ENCODE measurements at places on chromosomes 16 and 17.

DNA sequence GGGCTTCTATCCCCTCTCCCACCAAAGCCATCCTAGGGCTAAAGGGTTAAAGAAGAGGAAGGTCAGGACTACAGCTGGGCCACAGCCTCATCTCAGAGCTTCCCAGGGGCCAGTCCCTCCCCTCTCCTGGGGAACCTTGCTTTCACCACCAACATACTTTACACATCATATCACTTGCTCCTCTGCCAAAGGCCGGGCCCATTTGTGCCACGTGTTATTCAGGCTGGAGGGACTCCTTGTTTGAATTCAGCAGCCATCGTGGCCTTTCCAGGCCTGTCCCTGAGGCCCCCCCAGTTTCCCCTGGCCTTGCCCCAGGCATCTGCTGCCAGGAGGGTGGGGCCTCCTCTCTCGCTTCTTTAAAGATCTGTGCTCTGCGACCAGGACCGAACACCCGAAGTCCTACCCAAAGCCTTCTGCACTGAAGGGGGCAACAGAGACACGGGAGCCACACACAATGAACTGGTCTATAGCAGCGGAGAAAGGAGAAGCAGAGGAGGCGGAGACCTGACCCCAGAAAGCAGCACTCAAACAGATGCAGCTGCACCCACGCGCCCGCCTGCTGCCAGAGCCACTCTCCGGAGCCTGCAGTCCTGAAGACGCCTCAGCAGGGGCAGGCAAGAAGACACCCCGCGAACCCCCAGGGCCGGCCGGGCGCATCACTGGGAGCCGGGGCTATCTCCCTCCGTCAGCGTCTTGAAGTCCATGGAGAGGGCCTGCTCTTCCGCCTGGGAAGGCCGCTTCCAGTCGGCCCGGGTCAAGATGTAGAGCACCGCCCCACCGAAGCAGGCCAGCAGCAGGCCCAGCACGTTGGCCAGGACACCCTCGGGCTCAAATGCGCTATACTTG is 12.1 kb downstream of the CYB561 start:
- DNase-seq, result no peak

DNA sequence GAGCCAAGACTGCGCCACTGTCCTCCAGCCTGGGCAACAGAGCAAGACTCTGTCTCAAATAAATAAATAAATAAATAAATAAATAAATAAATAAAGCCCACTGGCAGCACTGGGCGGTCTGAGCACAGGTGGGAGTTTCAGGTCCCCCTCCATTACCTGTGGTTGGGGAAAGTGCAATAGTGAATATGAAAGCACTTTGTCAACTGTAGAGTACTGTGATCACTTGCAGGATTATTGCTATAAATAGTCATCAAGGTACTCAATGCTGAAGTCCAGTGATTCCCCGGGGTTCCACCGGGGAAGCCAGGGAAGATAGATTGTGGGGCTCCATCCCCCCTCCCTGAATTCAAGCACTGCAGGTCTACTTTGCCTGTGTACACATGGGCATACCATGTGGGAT is 42.7 kb upstream of the CPNE2 start:
- DNase-seq, result no peak

DNA sequence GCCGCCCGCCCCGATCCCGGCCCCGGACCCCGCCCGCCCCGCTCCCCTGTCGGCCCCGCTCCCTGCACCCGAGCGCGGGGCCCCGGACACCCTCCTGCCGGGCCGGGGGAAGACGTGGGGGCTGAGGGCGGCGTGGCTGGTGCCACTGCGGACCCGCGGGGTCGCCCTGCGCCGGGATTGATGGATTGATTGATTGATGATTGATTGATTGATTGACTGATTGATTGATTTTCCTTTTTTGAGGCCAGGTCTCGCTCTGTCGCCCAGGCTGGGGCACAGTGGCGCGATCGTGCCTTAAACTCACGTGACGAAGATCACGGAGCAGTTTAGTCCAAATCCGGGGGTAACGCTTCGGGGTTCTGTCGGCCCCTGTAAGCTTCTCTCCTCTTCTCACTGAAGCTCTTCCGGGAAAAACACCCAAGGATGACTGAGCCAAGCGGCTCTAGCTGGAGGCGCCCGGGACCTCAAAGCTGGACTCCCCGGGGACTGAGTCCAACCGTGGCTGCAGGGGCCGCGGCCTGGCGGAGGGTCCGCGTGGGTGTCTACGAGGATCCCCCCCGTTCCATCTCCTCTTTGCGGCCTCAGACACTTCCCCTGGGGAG is 40.2 kb upstream of the BHLHA9 start:
- peak; percentile 18 for DNase-seq

DNA sequence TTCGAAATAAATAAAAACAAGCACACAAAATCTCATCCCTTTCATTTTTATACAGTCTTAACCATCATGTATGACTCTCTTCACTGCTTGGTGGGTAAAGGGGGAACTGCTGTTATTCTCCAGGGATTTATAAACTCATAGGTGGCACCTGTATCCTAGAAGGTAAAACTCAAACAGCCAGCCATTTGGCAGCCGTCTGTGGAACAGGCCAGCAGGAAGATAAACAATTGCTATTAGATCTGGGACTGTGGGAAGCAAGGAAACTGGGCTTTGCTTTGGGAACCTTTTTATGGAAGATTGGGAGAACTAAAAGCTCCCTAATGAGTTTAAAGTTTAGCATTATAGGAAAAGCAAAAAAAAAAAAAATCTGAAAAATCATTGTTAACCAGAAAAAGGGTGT is 126.0 kb downstream of the TANGO6 start:
- DNase-seq, result no peak

DNA sequence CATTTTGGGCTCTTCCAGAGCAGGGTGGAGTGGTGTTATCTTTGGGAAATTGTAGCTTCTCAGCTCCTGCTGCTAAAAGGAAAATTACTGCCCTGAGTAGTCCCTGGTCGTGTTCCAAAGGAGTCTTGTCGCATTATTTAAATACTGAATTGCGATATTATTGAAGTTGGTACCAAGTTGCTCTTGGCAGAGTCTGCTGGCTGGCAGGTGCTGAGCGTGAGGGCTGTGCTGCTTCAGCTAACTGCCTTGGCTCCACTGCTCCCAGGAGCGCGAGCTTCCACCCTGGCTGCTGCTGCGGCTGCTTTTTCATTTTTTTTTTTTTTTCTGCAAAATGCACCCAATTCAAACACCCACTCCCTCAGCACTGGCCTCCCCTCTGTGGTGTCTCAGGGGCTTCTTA is 289.8 kb downstream of the MAF start:
- no peak for DNase-seq

GRCh38 chr17:80005360-80006338 is 30.0 kb downstream of the TBC1D16 start:
- peak; percentile 53 for DNase-seq

DNA sequence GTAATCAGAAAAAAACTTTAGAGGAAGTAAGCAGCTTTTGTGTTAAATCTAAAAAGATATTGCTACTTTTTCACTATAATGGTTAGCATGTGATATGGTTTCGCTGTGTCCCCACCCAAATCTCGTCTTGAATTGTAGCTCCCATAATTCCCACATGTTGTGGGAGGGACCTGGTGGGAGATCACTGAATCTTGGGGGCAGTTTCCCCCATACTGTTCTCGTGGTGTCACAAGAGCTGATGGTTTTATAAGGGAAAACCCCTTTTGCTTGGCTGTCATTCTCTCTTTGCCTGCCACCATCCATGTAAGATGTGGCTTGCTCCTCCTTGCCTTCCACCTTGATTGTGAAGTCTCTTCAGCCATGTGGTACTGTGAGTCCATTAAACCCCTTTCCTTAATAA is 117.1 kb downstream of the KCNJ2 start:
- DNase-seq, result no peak

DNA sequence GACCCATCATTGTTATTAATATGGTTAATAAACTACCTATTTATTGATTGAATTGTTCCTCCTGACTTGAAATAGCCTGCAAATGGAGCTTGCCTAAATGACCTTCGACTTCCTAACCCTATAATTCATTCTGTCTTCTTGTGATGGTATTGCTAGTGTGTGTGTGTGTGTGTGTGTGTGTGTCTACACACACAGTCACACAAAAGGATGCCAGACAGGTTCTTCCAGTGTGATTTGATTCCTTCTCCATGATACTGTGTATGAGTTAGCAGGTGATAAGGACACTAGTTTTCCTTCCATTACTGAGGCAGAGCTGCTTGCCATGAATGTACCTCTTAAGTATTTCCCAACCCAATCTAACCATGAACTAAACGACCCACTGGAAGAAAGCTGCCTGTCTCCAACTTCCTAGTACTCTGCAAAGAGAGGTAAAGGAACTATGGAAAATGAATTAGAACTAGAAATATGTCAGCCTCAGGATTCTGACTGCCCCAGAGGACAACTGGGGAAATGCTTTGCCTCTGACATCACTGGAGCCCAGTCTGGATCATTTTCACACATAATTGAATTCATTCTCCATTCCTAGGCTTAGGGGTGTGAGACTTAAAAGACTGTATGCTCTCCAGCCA is 3.5 kb upstream of the CDC6 start:
- DNase-seq, result no peak

GRCh38 chr17:17021194-17021863 is 20.9 kb upstream of the MPRIP start:
- no peak for DNase-seq

- no peak for DNase-seq
Measured at GRCh38 chr17:43530288-43531081, 15.7 kb downstream of the ETV4 start.

Data from T-cell (primary cell).